ENCODE measurements at places on chromosomes 16 and 17.

GRCh38 chr17:75342996-75343395 lies 53.8 kb upstream of the SLC25A19 start:
- DNase-seq = no peak

GRCh38 chr16:3945751-3946603 lies 65.5 kb upstream of the CREBBP start:
- no peak for DNase-seq

DNA sequence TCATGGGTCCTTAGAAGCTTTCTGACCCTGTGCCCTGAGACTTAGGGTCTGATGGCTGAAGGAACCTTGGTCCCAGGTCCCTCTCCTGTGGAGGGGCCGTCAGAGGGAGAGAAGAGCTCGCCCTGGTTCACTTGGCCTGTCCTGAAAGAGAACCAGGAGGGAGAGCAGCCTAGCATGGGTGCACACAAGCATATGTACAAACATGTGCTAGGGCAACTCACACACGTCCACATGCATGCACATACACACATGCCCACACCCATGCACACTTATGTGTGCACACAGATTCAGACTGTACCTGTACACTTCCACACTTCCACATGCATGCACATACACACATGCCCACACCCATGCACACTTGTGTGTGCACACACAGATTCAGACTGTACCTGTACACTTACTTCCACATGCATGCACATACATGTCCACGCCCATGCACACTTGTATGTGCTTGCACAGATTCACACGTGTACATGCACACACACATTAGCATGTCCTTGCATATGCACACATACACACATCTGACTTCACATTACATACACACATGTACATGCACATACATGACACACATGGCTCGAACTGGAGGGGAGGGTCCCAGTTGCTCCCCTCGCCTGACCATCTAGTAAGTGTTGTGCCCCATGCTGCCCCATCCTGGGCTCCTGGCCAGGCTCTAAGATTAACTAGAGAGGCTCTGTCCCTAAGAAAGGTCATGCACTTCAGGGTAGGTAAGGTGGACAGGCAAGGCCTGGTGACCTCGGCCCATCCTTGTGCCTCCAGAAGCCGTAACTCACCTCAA lies 122.0 kb downstream of the METRNL start:
- no peak for DNase-seq

DNA sequence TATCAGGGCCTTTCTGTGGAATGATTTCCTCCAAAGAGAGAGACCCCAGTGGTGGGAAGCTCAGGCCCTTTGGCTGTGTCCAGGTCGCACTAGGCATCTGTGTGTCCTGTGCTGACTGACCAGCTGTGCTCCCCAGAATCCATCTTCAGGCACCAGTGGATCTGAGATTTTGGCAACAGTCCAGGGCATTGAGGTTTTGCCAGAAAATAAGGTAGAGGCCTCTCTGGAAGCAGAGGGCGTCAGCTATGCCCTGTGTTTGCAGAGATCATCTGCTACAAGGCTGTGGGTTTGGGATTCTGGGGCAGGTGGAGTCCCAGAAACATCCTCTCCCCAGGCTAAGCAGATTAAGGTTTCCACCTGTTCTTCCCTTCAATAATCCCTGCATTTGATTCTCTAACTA lies 57.5 kb upstream of the TOB1 start:
- no peak for DNase-seq

DNA sequence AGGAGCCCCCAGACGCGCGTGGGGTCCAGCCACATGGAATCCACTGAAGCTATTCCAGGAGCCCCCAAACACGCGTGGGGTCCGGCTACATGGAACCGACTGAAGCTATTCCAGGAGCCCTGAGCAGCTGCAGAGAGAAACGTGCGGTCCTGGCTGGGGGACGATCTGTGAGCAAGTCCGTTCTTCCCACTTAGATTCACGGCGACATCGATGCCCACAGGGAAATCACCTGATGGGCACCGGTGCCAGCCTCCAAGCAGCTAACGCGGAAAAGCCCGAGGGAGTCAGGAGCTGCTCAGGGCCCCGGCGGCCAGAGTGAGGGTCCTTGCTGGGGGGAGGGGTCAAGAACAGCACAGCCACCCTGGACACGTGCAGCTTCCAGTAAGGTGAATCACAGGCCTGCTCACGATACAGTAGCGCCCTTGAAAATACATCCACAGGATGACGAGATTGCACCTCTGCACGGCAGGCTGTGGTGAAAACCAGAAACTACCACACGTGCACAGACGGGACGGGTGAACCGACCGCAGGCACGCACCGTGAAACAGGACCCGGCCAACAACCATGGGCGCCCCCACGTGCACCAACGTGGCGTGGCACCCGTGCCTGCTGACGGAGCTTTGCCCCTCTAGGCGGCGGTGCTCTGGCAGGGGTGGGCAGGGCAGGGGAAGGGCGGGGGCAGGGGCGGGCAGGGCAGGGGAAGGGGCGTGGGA lies 77.7 kb upstream of the GNG13 start:
- no peak for DNase-seq

- no peak for DNase-seq
Observed at GRCh38 chr17:66509926-66510325, 207.5 kb downstream of the PRKCA start.

DNA sequence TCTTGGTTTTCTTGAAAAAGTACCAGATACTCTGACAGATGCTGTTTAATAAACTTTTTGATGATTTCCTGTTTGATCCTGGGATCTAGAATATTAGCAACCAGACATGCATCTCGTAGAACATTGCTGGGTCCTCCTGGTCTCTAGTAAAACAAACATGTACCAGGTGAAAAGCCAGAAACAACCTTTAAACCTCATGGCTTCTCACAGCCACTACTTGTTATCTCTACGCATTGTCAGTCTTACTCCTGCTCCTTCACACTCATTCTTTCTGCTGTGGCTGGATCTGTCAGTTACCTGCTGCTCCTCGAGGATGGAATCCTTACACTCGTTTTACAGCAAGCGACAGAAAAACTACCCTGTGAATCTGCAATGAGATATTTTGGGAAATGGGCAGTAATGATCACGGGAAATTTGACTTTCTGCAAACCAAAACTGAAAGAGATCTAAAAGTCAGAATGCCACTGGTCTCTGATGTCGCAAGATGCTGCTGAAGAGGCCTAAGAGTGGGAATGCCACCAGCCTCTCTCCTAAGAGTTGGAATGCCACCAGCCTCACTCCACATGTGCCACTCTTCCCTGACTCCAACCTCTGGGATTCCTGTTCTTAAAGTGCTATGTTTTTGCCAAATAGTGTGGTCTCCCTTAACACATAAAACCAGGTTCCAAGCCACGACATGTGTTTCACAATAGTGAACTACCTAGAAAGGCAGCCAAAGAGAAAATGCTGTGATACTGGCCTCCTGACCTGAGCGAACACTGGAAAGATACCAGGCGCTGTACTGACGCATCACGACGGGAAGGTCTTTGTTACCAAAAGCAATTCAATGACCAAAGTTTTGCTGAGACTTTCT lies 86.3 kb downstream of the VPS53 start:
- DNase-seq = no peak

DNA sequence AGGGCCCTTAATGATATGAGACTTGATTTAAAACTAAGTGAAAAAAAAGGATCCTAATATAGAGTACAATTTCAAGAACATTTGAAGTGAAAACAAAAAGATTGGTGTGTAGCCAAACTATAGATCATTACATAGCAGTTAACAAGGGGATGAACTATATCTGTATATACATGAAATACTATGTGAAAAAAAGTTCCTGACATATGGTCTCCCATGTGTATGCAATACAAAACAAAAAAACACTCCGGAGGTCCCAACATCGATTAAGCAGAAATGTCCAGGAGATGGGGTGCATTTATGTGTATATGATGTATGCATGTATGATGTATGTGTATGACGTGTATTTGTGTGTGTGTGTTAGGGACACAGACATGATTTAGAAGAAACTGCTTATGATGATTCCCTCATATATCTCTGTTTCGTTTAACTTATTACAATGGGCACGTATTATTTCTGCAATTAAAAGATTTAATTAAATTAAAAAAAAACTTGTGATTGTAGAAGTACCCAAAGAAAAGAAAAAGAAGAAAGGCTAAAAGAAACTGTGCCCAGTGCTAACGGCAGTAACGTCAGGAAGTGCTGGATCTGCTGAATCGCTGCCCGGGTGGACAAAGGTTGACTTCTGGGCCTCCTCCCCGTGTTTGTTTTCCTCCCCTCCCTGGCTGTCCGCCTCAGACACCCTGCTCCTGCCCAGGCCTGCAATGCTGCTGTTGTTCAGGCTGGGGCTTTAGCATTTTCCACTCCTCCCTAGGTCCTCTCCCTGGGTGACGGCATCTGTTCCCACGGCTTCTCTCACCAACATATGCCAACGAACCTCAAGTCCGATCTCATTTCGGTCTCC lies 36.9 kb downstream of the TBX4 start:
- no peak for DNase-seq

DNA sequence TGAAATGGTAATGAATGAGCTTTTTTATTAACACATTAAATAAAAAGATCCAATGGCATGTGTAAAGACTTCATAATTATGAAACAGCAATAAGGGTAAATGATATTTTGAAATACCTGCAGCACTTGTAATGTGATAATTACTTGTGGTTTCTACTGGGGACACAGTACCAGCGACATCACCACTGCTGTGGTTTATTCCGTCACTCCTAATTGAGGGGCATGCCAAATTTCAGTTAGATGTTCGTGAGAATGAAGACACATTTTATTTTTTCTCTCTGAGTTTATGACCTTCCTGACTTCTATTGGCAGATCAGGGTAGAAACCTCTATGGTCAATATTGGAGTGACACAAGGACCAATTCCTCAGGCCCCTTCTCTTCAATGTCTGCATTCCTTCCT lies 131.9 kb upstream of the XYLT1 start:
- no peak for DNase-seq

DNA sequence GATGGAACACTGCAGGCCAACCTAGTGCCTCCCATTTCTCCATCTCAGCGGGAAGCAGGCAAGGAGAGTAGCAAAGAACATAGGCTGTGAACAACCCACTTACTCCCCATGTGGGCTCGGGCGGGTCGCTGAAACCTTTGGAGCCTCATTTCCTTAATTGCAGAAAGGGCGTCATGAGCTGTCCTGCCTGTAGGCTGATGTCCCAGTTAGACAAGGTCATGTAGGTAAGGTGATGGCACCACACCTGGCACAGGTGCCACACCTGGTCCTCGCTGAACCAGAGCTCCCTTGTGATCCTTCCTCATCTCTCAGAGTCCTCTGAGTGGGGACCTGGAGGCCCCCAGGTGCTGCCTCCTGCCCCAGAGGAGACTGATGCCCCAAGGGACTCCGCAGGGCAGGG lies 22.9 kb downstream of the ABCC3 start:
- no peak for DNase-seq

DNA sequence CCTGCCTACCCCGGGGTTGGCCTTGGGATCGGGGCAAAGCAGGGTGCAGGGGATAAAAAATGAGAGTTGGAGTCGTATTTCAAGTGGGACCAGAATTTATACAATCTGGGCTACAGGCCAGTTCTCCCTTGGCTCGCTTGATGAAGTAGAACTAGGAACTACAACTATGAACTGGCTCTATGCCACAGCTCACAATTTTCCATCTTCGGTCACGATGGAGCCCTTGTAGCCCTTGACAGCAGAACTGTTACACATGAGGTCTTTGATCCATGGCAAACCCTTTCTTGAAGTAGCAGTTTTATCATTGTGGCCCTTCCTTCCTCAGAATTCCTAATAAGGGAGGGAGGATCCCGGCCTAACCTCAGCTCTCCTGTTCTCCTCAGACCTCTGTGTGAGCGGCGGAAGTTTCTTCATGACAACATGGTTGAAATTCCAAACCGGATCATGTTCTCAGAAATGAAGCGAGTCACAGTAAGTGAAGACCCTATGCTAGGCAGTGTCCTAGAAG lies 17.1 kb downstream of the LIG3 start:
- DNase-seq = no peak

DNA sequence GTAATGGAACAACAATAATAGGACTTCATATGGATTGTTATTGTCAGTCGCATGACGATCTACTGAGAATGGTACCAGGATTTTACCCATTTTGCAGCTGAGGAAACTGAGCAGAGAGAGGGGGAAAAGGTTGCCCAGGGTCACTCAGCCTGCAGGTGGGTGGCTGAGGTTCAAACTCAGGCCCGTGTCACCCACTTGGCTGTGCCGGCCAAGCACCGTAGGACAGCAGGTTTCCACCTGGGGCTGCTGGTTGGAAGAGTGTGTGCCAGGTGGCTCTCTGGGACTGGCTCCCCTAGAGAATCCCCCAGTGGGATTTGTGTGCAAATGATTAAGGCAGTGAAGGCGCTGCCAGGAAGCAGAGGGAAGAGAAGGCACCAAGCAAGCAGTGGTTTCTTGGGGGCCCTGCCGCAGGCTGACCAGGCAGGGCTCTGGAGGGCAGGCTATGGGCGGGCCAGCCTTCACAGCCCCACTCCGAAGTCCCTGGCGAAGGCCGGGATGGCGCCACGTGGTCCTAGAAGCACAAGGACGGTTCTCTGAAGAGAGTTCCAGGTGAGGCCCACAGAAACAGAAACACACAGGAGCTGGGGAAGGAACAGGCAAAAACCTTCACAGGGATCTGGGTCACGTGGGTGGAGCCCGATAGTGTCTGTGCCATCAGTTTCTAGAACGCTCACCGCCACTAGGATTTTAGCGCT lies 163.5 kb downstream of the IRF8 start:
- no peak for DNase-seq

GRCh38 chr17:72338304-72338703 lies 217.5 kb downstream of the SOX9 start:
- no peak for DNase-seq

GRCh38 chr16:73549984-73550631 lies 502.2 kb upstream of the ZFHX3 start:
- no peak for DNase-seq

GRCh38 chr17:32696426-32696825 lies 180.5 kb downstream of the MYO1D start:
- no peak for DNase-seq

DNA sequence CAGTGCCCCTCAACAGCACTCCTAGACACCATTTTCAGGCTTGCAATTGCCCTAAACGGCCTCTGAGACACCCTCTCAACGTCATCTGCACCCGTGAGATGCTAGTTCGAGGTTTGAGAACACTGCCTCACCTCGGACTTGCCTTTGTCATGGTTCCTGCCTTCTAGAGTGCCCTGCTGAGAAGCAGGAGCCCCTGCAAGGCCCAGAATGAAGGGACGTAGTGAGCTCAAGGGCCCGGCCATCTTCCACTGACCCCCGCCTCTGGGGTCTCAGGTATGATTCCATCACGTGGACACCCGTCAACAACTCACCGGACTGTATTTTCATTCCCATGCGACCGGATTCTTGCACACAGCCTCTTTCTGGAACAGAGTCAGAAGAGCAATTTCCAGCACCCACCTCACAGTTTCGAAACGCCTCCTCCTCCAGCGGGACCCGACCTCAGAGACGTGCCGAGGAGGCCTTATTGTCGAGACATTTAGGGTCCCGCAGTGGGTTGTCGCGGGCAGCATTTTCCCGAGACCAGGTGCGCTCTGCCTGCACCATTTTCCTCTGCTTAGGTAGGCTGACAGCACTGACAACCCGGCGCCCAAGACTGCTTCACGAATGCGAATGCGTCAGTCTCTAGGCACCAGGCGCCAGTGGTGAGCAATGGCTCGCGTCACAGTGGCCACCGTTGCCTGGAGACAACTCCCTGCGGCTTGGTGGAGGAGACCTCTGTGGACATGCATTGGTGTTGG lies 999.9 kb downstream of the KCNJ18 start:
- DNase-seq = no peak

- DNase-seq = peak; percentile 96
Observed at GRCh38 chr16:30052671-30053372, 12.7 kb upstream of the ALDOA start.
